ENCODE measurements at places on chromosomes 7 and 10.

DNA sequence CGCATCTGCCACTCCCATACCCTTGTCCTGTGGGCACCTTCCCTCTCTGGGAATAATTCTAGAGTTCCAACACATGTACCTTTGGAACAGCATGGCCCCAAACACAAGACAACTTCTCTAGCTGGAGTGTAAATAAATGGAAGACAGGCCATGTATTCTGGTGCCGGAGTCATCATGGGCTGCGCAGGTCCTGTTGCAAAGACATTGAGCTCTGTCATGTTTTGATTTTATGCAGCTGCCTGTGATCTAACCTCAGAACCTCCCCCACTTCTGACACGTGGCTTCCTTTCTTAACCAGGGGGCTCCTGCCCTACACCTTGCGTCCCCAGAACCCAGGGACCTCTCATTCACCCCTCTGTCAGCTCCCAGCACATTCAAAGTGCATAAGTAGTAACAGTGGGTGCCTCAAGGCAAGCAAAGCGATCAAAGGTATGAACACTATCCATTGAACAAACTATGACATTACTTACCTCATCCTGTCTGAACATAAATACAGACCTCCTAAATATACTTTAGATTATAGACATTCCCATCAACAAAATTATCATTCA is 219.9 kb downstream of the FGFR2 start:
- no peak for DNase-seq

- DNase-seq: peak; percentile 80
Measured at GRCh38 chr10:22605168-22605567, 109.2 kb downstream of the PIP4K2A start.

- no peak for DNase-seq
Measured at GRCh38 chr10:20372748-20373147, 524.4 kb downstream of the NEBL start.

DNA sequence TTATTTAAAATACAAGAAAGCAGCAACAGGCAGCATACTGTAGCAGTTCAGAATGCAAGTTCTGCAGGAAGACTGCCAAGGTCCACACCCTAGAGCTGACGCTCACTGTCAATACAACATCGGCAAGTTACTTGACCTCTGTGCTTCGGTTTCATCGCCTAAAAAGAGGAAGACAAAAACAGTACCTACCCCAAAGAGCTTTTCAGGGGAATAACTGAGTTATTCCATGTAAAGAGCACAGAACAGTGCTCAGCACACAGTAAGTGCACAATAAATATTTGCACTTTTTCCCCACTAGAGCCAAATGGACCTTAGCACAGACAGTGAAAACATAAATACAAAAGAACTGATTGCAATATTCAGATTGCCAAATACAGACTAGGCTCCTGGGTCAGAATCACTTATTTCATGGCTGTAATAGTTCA is 88.6 kb downstream of the USP6NL start:
- DNase-seq: peak; percentile 31

- no peak for DNase-seq
Measured at GRCh38 chr7:134414109-134414508, 44.8 kb downstream of the AKR1B1 start.

- DNase-seq: no peak
Measured at GRCh38 chr7:129279757-129280156, 54.9 kb downstream of the AHCYL2 start.
